ENCODE measurements at places on chromosomes 6 and 20. TPM values are rescaled to one million over a fixed set of nuclear protein-coding genes. Genes with fewer than 3 reads are reported as not detected.
A peak's percentile ranks its signal among the peaks of the same experiment; 100 is the strongest.

GRCh38 chr6:147508866-147509608, 547 bp downstream of the SAMD5 start:
- no peak for DNase-seq

DNA sequence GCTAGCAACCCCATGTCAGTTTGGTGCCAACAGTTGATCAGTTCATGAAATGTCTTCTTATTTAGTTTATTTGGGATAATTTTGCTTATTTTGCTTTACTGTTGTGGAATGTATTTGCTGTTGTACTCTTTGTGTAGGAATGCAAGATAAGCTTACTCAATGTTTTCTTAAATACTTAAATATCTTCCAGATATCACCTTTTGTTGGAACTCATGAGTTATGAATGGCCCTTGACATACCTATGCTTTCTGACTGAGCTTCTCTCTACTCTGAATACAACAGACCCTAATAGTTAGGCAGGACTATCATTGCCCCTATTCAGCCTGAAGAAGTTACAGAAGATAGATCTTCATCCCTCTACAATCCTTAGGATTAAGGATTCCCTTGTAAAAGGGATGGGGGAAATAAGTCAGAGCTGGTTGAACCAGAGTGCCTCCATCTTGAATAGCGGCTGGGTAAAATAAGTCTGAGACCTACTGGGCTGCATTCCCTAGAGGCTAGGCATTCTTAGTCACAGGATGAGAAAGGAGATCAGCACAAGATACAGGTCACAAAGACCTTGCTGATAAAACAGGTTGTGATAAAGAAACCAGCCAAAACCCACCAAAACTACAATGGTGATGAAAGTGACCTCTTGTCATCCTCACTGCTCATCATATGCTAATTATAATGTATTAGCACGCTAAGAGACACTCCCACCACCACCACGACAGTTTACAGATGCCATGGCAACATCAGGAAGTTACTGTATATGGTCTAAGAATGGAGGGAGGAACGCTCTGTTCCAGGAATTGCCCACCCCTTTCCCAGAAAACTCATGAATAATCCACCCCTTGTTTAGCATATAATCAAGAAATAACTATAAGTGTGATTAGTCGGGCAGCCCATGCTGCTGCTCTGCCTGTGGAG, 196.9 kb downstream of the AKAP7 start:
- DNase-seq, result no peak

DNA sequence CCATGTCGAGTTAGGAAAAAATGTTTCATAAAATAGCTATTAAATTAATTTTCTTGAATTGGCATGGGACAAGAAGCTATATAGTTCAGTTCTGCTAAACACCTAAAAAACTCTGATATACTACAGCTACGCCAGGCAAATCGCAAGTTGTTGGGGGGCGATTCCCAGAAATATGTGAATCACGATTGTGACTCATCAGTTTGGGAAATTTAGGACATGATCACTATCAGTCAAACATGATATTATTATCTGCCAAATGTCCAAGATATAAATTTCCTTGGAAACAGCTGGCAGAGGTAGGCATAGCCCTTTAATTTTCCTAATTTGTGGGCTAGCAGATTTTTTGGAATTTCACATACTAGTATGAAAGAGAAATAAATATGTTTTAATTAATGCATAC, 123.6 kb downstream of the ATXN1 start:
- DNase-seq, result no peak

- no peak for DNase-seq
Measured at GRCh38 chr6:11196511-11197174, 35.8 kb downstream of the NEDD9 start.

DNA sequence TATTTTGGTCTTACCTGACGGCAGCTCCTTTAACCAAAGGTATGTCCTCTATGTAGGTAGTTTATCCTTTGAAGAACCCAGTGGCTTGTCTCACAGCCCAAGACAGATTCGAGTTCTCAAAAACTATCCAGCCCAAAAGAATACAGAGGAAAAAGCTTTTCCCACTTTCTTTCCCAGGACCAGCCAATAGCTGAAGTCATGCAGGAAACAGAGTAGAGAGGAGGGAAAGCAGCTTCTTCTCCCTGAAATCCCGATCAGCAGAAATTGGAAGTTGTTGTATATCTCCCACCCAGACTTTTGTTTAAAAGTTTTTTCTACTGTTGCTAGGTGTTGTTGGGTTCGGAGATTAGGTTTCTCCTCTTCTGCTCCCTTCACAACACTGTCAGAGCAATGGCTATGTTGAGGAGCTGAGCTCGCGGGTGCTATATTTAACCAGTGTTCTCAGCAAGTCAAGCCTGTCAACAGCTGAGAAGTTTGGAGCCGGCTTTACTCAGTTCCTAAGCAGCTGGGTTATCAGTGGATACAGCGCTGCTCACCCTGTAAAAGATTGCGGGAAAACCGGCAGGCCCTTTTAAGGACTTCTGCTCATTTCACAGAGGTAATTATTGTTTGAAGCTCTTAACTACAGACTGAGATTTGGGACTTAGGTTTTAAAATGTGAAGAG, at the start of gene FILIP1:
FILIP1 (minus strand) TSS at position 401 of the 665 bp plus-strand sequence. CDS start 78,828 bp downstream, outside the sequence.
- no peak for DNase-seq

DNA sequence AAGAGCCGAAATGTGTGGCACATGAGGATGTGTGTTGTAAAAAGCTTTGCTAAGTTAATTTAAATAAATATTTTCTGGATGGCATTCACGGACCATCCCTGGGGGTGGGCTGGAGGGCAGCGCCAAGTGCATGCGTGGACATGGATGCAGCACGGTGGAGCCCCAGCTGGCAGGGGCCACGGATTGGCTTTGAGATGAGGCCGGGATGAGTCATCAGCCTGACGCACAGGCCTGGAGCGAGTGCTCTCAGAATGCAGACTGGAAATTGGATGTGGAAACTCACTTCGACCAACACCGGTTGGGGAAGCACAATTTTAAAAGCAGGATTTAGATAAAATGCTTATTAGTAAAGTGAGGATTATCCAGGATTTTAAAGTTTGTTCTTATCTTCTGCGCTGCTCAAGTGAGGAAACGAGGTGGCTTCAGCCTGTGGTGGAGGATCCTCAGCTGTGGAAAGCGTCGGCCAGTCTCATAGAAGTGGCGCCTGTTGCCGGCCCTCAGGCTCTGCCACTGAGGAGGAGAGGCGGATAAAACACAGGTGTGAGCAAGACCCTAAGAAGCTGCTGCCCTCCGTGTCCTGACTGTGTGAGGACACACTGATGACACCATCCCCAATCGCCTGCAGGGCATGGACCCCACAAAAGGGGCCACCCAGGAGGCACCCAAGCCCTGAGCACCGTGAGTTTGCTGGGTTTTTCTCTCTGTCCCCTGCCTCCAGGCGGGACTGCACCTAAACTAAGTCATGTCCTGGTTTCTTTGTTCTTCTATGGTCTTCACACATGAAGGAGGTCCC, 279.7 kb downstream of the CDH4 start:
- DNase-seq, result no peak

DNA sequence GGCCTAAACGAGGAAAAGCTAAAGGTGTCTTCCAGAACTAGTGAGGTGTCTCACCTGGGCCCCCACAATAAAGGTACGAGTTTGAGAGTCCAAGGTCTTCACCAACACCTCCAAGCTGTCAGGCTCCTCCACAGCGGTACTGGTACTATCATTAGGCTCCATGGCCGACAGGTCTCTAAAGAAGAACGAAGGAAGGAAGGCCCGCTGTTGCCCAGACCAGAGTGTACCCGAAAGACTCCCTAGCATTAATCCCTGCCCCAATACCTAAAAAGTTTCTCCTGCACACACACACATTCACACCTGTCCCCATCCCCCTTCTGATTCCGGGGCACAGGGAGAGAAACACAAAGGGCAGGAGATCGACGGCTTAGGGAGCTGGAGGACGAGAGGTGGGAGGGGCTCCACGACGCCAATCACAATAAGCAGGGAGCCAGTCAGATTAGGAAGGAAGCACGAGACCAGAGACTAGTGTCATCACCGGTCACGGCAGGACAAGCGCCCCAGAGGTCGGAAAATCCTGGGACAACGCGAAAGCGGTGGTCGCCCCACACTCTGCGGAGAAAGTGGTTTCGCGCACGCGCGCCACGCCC, 764 bp downstream of the BAG6 start:
- no peak for DNase-seq

- no peak for DNase-seq
Measured at GRCh38 chr6:30227242-30227722, 14.1 kb upstream of the TRIM26 start.

DNA sequence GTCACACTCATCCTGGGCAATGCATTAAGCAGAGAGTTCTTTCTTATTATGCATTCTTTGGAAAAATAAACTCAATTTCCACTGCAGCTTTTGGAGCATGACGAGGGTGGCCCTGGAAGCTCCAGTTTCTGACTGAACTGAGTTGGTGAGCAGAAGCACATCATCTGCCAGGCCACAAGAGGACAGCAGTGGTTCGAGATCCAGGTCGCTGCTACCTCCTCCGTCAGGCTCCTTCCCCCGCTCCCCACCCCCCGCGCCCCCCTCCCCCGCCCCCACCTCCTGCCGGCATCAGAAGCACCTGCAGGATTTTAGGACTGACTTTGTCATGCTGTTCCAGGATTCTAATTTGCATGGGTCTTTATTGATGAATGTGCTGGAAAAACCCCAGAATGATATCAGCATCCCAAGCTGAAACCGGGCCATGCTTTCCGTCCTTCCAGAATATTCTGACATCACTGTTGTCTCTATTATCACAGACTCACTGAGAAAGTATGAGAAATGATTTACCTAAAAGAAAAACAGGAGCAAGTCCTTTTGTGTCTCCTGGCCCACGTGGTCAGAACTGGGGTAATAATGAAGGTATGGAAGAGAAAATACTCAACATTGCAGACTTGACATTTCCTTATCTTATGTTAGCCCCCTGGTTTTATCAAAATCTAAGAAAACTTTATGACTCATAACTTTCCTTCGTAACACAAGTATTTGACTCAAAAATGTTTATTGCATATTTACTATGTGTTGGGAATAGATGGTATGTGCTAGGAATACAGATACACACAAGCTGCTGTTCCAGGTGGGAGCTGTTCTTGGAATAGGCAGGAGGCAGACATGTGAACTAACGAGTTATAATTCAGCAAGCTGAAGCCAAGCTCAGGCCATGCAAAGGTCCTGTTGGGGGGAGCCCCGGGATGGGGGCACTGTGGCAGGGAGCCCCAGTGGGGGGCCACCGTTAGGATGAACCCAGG, 220.2 kb upstream of the EXOC2 start:
- DNase-seq, result peak; percentile 36

DNA sequence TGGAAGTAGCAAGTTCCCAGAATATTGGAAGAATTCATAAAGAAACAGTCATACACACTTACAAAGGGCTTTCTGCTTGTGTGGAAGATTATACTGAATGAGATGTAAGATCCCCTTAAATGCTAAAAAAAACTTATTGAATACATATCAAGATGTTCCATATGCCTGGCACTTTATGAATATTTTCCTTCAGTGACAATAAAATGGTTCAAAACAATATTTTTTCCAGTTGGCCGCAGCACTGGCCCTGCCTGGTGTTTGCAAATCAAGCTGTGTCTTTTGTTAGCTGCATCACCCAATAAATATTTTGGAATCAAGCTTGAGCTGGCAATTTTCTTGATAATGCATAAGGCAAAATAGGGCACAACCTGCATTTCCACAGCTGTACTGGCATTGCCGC, 51.2 kb downstream of the CFAP61 start:
- no peak for DNase-seq

DNA sequence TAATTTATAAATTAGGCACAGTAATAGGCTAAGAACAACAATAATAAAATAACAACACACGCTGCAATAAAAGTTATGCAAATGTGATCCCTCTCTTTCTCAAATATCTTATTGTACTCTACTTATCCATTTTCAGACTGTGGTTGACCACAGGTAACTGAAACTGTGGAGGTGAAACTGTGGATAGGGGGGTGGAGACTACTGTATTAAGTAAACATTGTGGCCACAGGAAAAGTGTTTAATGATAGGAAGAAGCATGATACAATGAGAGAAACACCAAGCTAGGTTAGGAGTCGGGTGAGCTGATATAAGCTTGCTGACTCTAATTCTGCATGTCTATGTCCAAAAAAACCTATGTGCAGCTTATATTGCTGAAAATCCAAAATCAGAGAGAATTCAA, 23.0 kb downstream of the NHLRC1 start:
- DNase-seq, result no peak

GRCh38 chr20:1300083-1300840, 28.7 kb downstream of the SDCBP2 start:
- no peak for DNase-seq

GRCh38 chr20:56689852-56690485, 60.9 kb downstream of the TFAP2C start:
- DNase-seq, result no peak

- DNase-seq, result no peak
Measured at GRCh38 chr6:903761-904160, 210.8 kb upstream of the EXOC2 start.

DNA sequence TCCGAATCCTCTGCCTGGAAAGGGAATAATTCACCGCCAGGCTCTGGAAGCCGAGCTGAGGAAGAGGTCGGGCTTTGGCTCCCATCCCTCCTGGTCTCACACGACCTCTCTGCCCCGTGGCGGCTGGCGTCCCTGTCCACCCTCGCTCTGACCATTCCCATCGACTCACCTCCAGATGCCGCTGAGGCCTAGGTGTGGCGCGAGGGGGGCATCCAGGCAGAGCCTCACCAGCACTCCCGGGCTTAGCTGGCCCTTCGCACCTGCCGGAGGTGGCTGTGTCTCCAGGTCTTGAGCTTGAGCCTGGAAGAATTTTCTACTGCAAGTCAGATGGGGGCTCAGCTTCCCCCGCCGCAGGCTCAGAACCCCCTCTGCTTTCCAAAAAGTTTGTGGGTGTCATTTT, 28.5 kb upstream of the SMOC2 start:
- no peak for DNase-seq

The ZNF311 gene
- polyA plus RNA-seq, result 0.31 TPM

The DPPA5 gene
- not detected for polyA plus RNA-seq

The FRK gene
- polyA plus RNA-seq, result 3.6 TPM

The CCN2 gene
- 26.9 TPM for polyA plus RNA-seq

The RAMACL gene
- polyA plus RNA-seq, result 0.35 TPM
